ENCODE measurements at places on chromosomes 3 and 15. TPM values are rescaled to one million over a fixed set of nuclear protein-coding genes. Genes with fewer than 3 reads are reported as not detected.

DNA sequence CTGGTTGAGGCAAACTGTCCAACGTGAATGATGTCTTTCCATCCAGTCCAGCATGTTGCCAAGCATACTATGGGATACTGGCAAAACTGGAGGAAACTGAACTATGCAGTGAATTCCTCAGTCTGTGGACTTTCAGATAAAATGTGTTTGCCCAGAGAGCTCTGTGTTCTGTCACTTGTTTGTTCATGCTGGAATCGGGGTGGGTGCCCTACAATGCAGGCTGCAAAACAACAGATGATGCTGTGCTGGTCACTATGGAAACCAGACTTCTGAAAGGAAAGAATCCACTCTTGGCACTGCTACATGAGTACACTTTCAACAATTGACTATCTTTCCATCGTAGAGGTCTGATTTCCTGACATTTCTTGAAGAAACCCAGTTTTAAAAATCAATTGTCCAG is 272.5 kb upstream of the ARHGEF26 start:
- DNase-seq = no peak

DNA sequence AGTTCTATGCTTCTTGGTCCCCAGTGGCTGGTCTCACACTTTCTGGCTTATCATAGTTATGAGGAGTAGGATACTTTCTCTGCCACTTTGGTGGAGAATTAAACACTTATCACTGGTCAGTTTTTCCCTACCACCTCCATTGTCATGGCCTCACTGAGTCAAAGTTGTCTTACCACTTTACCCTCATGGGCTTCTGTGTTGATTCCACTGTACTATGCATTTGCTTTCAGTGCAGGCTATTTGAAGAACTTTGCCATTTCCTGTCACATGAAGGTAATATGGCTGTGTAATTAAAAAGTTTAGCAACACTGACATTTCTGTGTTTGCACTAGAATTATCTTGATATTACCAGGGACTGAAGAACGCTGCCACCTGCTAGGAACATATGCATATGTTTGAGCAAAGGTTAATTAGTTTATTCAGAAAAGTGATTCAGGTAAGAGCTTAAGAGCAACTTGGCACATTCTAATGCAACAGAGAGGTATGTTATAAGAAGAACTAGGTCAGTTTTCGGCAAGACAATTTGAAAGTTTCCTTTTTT is 377.3 kb downstream of the PDCD6IP start:
- no peak for DNase-seq

DNA sequence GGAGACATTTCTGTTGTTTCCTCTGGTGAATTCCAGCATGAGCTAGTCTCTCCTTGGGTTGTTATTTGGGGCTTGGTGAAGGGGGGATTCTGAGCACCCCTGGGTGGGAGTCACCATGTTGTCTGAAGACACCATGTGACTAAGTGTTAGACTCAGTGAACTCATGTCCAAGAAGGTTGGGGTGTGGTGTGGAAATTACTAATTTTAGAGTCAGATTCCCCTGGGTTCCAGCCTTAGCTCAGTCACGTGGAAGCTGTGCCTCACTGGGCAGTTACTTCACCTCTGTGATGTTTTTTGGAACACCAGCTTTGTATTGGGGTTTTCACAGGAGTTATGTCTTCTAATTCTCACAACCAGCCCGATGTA is 171.5 kb downstream of the RPLP1 start:
- no peak for DNase-seq

GRCh38 chr15:80703965-80704364 is 8.9 kb downstream of the ABHD17C start:
- DNase-seq = no peak

IQCH gene
- total RNA-seq = 1.4 TPM

DNA sequence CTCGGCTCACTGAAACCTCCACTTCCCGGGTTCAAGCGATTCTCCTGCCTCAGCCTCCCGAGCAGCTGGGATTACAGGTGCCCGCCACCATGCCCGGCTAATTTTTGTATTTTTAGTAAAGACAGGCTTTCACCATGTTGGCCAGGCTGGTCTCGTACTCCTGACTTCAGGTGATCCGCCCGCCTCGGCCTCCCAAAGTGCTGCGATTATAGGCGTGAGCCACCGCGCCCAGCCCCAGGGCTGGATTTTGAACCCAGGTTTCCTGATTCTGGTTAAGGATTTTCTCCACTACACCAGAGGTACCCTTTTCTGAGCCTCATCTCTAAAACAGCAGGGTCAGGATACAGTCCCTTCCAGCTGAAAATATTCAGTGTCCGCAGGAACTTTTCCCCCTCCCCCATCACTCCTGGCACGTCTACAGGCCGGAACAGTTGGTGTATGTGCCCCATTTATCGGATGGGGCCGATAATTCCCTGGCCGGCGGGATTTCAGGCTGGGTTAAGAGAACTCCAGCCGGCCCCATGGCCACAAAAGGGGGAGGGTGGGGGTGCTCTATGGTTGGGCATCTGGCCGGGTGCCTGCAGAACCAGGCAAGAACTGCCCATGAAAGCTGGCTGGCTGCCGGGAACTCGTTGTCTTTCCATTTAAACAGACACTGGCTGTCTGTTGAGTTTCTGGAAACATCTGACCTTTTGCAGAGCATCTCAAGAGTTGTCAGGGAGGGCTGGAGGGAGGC is 26.8 kb upstream of the SEMA4B start:
- no peak for DNase-seq
